ENCODE measurements at places on chromosomes 12 and 14.
A peak's percentile ranks its signal among the peaks of the same experiment; 100 is the strongest.

GRCh38 chr12:39173726-39174125 is 268.3 kb upstream of the CPNE8 start:
- DNase-seq, result no peak

DNA sequence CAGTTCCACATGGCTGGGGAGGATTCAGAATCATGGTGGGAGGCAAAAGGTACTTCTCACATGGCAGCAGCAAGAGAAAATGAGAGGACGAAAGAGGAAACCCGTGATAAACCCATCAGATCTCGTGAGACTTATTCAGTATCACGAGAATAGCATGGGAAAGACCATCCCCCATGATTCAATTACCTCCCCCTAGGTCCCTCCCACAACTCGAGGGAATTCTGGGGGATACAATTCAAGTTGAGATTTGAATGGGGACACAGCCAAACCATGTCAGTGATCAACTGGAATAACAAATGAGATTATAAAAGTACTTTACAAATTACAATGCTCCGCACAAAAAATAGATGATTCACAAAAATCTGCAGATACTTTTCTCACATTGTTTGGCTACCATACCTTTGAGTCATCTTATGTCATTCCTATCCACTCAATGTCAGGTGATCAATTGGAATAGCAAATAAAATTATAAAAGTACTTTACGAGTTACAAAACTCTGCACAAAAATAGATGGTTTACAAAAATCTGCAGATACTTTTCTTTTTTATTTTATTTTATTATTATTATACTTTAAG is 338.9 kb downstream of the C12orf50 start:
- DNase-seq, result no peak

DNA sequence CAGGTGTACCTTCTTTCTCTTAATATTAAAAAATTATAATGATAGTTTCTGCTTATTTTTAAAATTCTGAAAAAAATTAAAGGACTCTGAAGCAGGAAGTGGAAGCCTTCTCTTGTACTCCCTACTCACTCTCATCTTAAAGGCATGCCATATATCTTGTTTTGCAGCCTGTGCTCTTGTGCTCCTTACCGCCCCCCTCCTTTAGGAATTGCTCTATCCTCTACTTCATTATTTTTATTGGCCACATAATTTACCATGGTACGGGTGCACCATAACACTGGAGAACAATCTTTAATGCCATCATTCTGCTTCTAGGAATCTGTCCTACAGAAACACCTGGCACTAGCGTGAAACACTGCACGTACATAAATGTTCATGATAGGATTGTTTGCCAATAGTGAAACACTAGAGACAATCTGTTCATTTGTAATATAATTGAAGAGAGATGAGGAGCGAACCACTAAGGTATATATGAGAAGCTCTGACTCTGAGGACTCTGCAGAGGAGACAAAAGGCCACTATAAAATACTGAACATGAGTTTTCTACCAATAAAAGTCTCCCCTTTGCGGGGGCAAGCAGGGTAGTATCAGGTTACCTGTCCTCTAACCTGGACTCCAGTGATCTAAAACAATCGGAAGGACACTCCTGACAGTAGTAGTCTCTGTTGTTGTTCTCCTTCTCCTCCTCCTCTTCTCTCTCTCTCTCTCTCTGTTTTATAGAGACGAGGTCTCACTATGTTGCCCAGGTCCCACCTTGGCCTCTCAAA is 6.3 kb upstream of the NYNRIN start:
- no peak for DNase-seq

GRCh38 chr12:93494096-93494495 is 26.8 kb downstream of the MRPL42 start:
- DNase-seq, result no peak

- no peak for DNase-seq
These were observed 167.9 kb upstream of the NTF3 start for GRCh38 chr12:5264006-5264405.

GRCh38 chr12:100682178-100682577 is 108.7 kb downstream of the GAS2L3 start:
- DNase-seq, result no peak

DNA sequence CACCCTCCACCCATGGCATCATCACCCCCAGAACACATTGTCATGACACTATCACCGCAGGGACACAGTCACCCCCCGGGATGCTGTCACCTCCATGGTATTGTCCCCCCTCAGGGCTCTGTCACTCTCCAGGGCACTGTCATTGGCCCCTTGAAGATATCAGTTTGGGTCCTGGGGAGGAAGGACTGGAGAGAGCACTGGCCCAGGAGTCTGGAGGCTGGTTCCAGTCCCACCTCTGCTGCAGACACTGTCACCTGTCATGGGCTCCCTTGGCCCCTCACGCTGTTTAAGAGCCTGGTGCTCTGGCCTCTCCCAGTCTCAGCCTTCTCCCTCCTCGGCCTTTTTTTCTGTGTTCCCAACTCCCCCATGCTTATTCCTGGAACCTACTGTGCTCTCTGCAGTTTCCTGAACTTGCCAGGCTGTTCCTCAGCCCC is 31.9 kb downstream of the SERPINA3 start:
- DNase-seq, result no peak

DNA sequence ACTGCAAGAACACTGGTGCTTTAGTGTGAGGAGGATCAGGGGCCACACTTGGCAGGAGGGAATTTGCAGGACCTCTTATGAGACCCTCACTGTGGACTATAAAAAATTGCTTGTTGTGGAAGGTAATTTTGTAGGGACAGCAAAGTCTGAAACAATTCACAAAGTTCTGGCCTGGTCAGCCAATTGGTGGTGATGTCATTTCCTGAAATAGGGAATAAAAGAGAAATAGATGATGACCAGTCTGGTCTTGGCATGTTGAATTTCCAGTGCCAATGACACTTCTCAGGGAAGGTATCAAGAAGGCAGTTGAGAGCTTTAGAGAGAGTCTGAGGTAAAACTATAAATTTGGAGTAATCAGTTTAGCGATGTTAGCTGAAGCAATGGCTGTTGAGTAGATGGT is 129.3 kb upstream of the LMNTD1 start:
- no peak for DNase-seq

DNA sequence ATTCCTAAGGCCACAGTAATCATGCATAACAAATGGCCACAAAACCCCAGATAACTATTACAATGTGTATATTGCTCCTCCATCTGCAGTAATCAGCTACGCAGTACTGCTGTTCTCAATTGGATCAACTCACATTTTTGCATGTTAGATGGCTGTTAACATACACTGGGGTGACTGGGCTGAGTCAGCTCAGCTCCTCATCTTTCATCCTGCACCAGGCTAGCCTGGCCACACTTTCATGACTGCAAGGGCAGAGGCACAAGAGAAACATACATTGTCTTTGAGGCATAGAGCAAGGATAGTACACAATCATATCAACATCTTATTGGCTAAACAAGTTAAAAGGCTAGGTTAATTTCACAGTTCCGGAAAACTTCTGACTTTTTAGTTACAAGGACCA is 306.6 kb downstream of the SLC6A15 start:
- DNase-seq, result no peak

- DNase-seq, result no peak
These were observed 57.9 kb upstream of the FICD start for GRCh38 chr12:108457006-108457733.

DNA sequence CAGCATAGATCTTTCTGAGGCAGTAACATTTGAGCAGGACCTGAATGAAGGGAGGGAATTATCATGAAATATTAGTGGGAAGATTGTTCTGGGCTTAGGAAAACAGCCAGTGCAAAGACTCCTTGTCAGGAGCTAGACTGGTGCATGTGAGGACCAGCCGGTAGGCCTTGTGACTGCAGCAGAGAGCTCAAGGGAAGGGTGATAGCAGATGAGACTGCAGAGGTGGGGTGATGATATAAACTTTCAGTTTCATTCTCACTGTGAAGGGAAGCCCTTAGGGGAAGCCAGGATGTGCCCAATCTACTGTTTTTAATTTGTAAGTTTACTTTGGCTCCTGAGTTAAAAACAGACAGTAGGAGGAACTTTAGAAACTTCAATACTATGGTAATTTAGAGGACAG is 12.4 kb downstream of the IL22 start:
- DNase-seq, result peak; percentile 32

GRCh38 chr12:53201177-53201541 is 5.9 kb downstream of the ITGB7 start:
- DNase-seq, result no peak

DNA sequence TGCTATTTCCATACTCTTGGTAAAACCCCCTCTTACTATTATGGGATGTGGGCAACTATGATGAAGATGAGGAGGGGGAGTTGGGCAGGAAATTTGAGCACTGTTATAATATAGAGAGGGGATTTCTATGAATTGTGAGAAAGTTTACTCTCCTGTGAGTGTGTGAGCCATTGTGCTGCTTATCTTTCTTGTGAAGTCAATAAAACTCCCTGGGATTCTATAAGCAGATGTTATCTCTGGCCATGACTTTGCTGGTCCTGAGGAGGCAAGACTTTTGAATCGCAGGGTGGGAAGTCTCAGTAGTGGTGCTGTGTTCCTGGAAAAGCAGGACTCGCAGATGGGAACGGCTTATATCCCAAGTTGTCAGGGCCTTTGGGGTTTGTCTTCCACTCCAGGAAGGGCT is 62.2 kb downstream of the EMP1 start:
- no peak for DNase-seq
